ENCODE measurements at places on chromosomes 5 and 9.

DNA sequence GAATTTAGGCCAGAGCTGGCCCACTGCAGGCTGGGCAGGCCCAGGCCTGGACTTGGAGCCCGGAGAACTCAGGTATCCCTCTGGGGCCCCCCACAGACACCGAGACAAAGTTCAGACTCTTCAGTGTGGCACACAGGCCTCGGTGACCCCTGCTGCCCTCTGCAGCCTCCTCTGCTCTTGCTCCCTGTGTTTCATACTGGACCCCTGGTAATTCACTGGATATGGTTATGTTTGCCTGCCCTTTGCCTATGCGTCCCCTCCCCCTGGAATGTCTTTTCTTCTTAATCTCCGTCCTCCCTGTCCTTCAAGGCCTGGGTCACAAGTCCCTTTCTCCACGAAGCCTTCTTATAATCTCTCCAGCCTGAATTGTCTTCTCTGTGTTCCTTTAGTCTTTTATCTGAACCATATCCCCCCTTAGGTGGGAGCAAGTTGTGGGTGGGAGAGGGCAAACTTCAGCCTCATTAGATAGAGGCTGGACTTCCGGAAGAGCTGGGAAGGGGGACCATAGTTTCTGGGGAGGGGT lies 30.1 kb downstream of the GSN start:
- DNase-seq, result no peak

DNA sequence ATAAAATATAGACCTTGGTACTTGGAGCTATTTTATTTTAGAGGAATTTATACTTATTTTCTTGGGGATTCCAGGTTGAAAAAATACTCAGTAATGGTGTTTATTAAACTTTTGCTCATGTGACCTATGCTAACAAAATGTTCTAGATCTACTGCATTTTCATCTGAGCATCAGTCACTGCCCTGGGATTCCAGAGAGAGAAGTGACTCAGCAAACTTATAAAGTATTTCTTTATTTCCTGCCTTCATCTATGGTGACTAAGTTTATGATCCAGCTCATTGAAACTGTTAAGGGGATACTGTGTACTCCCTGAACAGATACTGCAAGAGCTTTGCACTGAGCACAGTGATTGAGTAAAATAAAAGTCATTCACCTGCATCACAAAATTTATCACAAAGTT lies 298.5 kb upstream of the CDH18 start:
- DNase-seq, result no peak

- DNase-seq, result peak; percentile 13
Measured at GRCh38 chr9:2655411-2655901, 33.9 kb downstream of the VLDLR start.

DNA sequence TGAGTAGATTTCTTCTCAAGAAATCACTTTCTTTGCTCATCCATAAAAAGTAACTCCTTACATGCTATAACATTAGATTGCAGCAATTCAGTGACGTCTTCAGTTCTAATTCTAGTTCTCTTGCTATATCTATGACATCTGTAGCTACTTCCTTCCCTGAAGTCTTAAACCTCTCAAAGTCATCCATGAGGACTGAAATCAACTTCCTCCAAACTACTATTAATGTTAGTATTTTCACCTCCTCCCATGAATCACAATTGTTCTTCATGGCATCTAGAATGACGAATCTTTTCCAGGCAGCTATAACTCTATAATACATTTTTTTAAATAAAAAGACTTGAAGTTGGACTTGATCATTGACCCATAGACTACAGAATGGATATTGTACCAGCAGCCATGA lies 46.2 kb upstream of the PRRC1 start:
- no peak for DNase-seq

- DNase-seq, result no peak
Measured at GRCh38 chr9:136774416-136775045, 10.2 kb upstream of the LCN15 start.

- no peak for DNase-seq
Measured at GRCh38 chr5:175524211-175524610, 45.9 kb downstream of the SFXN1 start.

- DNase-seq, result no peak
Measured at GRCh38 chr5:116506488-116506887, 68.1 kb downstream of the SEMA6A start.

- no peak for DNase-seq
Measured at GRCh38 chr5:13566871-13567339, 377.6 kb downstream of the DNAH5 start.

- no peak for DNase-seq
Measured at GRCh38 chr5:90133941-90134340, 275.6 kb downstream of the CETN3 start.

DNA sequence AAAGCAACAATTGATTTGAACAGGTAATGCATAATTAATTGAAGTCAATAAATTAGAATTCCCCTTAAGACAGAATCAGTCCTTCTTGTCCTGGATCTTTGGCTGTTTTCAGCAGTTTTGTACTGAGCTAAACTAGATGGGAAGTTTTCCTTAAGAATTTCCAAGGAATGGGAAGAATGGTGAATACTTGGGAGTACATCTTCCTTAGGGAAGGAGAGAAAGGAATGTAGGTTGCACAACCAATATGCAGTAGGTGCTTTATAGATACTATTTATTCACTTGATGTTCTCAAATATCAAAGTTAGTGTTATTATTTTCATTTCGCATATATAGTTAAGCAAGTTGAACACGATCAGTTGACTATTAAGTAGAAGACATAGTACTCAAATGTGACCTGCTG lies 183.5 kb upstream of the MAP1B start:
- no peak for DNase-seq

GRCh38 chr5:122584411-122585300 lies 190.2 kb upstream of the SNX2 start:
- no peak for DNase-seq

DNA sequence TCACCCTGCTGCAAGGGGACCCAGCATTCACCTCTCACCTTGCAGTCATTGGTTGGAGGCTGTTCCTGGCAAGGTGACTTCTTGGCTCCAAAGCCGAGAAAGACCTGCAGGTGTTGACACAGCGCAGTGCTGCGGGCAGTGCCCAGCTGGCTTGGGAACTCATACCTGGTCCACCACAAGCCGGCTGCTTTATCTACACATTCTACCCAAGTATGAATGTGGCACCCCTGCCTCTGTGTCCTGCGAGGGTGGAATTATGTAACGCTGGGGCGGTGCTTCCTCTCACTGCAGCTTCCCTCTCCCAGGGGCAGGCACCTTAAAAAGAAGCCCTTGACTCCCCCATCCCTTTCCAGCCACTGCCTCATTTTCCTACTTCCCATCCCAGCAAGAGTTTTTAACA lies 2.5 kb upstream of the ZMYND19 start:
- DNase-seq, result no peak

DNA sequence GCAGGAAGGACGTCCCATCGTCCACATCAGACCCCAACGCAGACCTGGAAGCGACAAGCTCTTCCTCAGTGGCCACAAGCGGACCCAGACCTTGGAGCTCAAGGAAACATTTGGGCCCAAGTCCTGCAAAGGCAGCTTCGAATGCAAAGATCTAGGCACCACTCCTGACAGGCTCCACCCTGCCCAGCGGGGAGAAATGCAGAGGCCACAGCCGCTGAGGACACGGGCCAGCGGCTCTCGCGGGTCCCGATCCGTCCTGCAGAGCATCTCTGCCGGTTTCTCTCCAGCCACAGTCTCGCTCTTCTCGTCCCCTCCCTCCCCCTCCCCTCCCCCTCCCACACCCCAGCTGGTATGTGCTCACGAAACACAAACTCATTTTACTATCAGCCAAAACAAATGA lies 4.9 kb downstream of the SOHLH1 start:
- DNase-seq, result no peak

DNA sequence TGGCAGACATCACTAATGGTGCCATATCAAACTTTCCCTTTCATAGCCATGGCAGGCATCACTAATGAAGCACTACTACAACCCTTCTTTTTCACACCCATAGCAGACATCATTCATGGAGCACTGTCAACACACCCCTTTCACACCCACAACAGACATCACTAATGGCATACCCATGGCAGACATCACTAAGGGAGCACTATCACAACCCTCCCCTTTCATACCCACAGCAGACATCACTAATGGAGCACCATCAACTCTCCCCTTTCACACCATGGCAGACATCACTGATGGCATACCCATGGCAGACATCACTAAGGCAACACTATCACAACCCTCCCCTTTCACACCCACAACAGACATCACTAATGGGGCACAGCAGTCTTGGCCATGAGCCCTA lies 33.7 kb downstream of the LAMC3 start:
- no peak for DNase-seq

- no peak for DNase-seq
Measured at GRCh38 chr5:61370506-61370905, 38.4 kb downstream of the ZSWIM6 start.
